ENCODE measurements at places on chromosomes 1 and 21.

GRCh38 chr1:6301526-6301925 is 40.6 kb upstream of the GPR153 start:
- DNase-seq = no peak
- H3K4me1 ChIP-seq = no peaks in the 10 kb centered on the region
- H3K36me3 ChIP-seq = peaks cover 3% of the 10 kb centered on the region
- no peaks in the 10 kb centered on the region for H3K27me3 ChIP-seq
- H3K4me3 ChIP-seq = no peak overlapping the region
- H3K27ac ChIP-seq = no peak overlapping the region

- no peaks in the 10 kb centered on the region for H3K27me3 ChIP-seq
- no peak overlapping the region for H3K4me3 ChIP-seq
- H3K27ac ChIP-seq = no peak overlapping the region
- no peak for DNase-seq
Observed at GRCh38 chr1:12438349-12438924, 179.6 kb downstream of the DHRS3 start.

DNA sequence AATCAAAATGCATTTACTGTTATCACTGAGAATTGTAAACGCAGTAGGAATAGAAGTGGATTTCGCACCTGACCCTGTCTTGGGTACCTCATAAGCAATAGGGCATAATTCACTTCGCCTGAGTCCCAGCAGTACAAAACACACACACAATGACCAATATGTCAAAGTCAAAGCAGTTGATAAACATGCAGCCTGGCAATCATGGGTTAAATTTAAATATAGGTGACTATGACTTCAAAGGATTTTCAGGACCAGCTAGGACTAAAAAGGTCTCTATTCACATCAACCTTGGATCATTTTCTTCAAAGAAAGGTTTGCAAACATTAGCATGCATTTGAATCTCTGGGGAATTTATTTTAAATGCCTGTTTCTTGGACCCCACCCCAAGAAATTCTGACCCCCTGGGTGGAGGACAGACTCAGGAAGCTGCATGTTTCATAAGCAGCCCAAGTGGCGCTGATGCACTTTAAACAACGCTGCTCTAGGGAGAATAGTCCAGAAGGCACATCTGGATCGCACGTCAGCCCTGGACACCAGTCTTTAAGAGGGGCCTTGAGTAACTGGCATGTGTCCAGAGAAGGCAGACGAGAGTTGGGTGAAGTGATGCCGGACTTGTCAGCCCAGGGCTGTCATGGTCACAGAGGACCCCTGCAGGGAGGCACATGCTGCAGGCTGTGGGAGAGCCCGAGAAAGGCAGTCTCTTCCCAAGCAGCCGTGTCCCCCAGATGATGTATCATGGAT is 55.7 kb upstream of the EFHD2 start:
- no peak for DNase-seq
- H3K27me3 ChIP-seq = no peaks in the 10 kb centered on the region
- H3K4me1 ChIP-seq = peaks cover 5% of the 10 kb centered on the region
- no peak overlapping the region for H3K27ac ChIP-seq
- no peak overlapping the region for H3K4me3 ChIP-seq

GRCh38 chr21:36575306-36575705 is 95.4 kb upstream of the CLDN14 start:
- H3K4me1 ChIP-seq = no peaks in the 10 kb centered on the region
- no peak overlapping the region for H3K4me3 ChIP-seq
- no peak for DNase-seq
- no peaks in the 10 kb centered on the region for H3K36me3 ChIP-seq
- no peak overlapping the region for H3K27ac ChIP-seq

DNA sequence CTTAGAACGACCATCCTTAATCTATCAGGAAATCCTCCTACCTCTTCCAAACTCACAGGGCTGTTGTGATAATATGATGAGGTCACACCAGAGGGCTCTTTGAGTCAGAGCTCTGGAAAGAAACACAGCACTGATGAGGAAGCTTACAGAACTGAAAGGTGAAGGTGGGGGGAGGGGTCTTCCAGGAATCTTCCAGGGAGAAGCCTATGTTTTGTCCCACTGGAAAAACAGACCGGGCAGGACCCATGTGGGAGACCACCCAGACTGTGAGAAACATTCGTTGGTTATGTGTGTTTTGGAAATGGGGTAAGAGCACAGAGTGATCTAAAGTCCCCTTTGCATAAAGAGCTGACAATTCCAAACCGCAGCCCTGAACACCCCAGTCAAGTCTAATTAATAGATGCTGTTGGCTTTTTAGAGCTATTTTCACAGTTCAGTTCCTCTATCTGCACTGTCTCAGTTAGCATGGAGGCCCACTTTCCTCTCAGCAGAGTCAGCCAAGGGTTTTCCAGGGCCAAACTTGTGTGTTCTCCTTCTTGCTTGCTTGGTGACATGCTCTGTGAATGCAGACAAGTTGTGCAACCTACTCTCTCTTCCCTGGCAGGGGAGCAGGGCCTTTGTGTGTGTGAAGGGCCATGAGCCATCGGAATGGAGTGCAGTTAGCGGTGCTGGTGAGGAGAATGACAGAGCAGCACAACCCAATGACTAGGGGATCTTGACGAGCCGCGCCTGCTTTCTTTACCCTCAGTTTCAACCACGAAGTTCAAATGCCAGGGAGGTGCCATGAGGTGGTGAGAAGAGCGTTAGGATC is 12.3 kb downstream of the PHLDA3 start:
- H3K27me3 ChIP-seq = no peaks in the 10 kb centered on the region
- H3K4me3 ChIP-seq = no peak overlapping the region
- H3K36me3 ChIP-seq = no peaks in the 10 kb centered on the region
- peaks cover 35% of the 10 kb centered on the region for H3K4me1 ChIP-seq
- DNase-seq = peak; percentile 89

- H3K4me3 ChIP-seq = peak overlapping the region; percentile 86
- H3K4me1 ChIP-seq = no peaks in the 10 kb centered on the region
- peaks cover 3% of the 10 kb centered on the region for H3K36me3 ChIP-seq
Observed at GRCh38 chr1:108747171-108747850, 837 bp downstream of the STXBP3 start.

DNA sequence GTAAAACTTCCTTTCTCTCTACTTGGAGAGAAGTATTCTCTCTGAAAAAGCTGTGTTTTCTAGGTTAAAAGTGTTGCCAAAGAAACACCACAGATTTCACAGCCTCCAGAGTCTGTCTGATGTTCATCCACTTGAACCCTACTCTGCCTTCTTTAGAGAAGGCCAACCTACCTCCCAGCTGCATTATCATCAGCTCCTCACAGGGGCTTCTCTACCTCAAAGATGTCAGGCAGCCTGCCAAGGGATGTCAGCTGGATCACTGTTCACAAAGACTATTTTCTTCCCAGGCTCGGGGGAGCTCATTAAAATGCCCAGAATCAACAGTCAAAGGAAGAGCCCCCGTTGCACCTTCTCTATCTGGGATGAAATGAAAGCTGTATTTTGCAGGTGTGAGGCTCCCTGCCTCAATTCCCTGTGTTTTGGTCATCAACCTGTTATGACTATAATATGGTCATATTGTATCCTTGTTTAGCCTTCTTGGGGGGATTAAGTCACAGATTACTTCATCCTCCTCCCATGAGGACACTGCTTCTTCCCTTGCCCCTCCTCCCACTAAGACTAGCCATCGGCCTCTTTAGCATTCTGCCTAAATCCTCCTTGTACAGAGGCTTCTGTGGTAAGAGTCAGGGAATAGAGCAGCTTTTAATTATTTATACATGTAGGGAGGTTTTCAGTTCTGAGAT is 25.7 kb downstream of the ANGPTL7 start:
- no peaks in the 10 kb centered on the region for H3K27me3 ChIP-seq
- no peak overlapping the region for H3K27ac ChIP-seq
- H3K4me3 ChIP-seq = no peak overlapping the region
- DNase-seq = no peak

- DNase-seq = no peak
- H3K27me3 ChIP-seq = no peaks in the 10 kb centered on the region
- no peak overlapping the region for H3K27ac ChIP-seq
Observed at GRCh38 chr1:50742523-50742922, 217.5 kb downstream of the FAF1 start.

- H3K36me3 ChIP-seq = no peaks in the 10 kb centered on the region
- H3K27me3 ChIP-seq = no peaks in the 10 kb centered on the region
Observed at GRCh38 chr1:4464478-4464877, 189.9 kb upstream of the AJAP1 start.

- peak; percentile 93 for DNase-seq
- H3K27ac ChIP-seq = no peak overlapping the region
- H3K4me1 ChIP-seq = peaks cover 3% of the 10 kb centered on the region
- H3K27me3 ChIP-seq = no peaks in the 10 kb centered on the region
- H3K4me3 ChIP-seq = no peak overlapping the region
Observed at GRCh38 chr21:41634211-41634694, 126.3 kb upstream of the TMPRSS2 start.

GRCh38 chr21:46158666-46159300 is 3.4 kb upstream of the FTCD start:
- peaks cover 12% of the 10 kb centered on the region for H3K36me3 ChIP-seq
- DNase-seq = no peak
- no peak overlapping the region for H3K4me3 ChIP-seq
- no peaks in the 10 kb centered on the region for H3K27me3 ChIP-seq

DNA sequence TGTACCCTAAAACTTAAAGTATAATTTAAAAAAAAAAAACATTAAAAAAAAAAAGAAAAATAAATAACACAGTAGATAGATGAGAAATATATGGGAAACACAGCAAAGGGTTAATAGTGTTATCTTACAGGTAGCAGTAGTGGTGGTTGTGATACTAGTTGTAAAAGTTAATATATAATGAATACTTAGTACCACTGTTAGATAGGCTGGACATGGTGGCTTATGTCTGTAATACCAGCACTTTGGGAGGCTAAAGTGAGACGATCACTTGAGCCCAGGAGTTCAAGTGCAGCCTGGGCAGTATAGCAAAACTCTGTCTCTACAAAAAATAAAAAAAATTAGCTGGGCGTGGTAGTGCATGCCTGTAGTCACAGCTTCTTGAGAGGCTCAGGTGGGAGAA is 32.6 kb upstream of the CD46 start:
- H3K4me1 ChIP-seq = no peaks in the 10 kb centered on the region
- DNase-seq = no peak
- H3K36me3 ChIP-seq = no peaks in the 10 kb centered on the region
- no peak overlapping the region for H3K4me3 ChIP-seq
- H3K27ac ChIP-seq = no peak overlapping the region

GRCh38 chr1:57186455-57186854 is 220.6 kb upstream of the C8B start:
- no peaks in the 10 kb centered on the region for H3K27me3 ChIP-seq
- DNase-seq = no peak
- H3K4me1 ChIP-seq = no peaks in the 10 kb centered on the region

GRCh38 chr1:183991348-183991747 is 46.2 kb downstream of the COLGALT2 start:
- no peaks in the 10 kb centered on the region for H3K27me3 ChIP-seq
- DNase-seq = no peak
- peaks cover 5% of the 10 kb centered on the region for H3K4me1 ChIP-seq
- no peak overlapping the region for H3K4me3 ChIP-seq

DNA sequence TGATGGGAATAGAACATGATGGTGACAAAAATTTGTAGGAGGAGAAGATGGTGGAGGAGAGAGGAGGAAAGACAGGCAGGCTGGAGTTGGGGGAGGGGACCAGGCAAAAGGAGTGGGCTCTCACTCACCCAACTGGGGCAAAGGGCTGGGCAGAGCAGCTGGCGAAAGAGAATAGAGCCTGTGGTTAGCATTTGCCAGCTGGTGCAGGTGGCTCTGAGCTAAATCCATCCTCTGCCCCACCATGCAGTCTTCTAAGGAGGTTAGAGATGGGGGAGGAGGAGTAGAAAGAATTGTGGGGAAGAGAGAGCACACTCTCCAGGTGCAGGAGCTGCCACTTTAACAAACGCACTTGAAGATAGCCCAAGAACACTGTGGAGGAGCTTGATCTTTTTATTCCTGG is 27.6 kb upstream of the SLAMF1 start:
- H3K4me1 ChIP-seq = no peaks in the 10 kb centered on the region
- no peak for DNase-seq
- H3K27ac ChIP-seq = no peak overlapping the region
- H3K36me3 ChIP-seq = no peaks in the 10 kb centered on the region
- no peak overlapping the region for H3K4me3 ChIP-seq

GRCh38 chr1:193542690-193543089 is 356.3 kb upstream of the B3GALT2 start:
- H3K4me3 ChIP-seq = no peak overlapping the region
- H3K36me3 ChIP-seq = no peaks in the 10 kb centered on the region
- no peak overlapping the region for H3K27ac ChIP-seq

DNA sequence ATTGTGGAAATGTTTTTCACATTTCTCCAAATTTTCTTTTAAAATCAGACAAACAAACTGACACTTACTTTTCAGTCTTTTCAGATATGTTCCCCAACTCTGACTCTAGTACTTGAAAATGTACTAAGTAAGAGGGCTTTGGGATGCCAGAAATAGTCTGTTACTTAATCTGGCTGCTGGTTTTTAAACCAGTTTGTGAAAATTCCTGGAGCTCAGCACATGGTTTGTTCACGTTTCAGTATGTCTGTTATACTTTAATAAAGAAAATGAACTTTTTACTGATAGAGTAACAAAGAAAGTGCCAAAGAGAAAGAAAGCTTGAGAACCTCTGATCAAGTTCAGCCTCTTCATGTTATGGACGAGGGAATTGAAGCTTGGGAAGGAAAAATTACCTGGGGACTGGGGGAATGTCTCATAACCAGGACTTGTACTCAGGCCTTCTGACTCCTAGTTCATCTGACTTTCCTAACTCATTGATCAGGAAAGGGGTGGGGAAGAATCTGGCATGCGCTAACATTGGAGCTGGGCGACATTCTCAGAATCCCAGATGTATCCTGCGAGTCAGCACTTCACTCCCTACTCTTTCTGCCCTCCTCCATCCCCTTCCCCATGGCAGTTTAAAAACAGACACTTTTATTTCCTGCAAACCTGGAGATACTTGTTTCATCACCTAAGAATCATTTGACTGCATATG is 30.8 kb upstream of the DNAJC6 start:
- no peaks in the 10 kb centered on the region for H3K36me3 ChIP-seq
- peak overlapping the region; percentile 55 for H3K27ac ChIP-seq
- H3K4me3 ChIP-seq = no peak overlapping the region
- H3K4me1 ChIP-seq = peaks cover 12% of the 10 kb centered on the region
- DNase-seq = no peak

DNA sequence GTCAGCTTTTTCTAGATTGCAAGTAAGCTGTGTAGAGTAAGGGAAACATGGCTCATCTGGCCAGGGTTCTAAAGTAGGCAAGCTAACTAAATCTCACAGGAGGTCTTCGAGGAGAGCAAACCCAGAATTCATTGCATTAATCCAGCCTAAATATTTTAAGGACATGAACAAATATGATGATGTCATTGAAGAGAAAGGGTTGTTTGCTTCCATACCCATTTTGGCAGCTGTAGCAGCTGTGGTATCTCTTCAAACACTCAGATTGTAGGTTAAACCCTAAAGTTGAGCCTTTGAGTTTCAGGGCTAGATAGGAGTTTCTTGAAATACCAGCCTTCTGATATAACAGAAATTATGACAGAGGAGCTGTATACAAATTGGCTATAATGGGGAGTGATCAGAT is 200.5 kb upstream of the C1orf105 start:
- no peaks in the 10 kb centered on the region for H3K36me3 ChIP-seq
- H3K27me3 ChIP-seq = no peaks in the 10 kb centered on the region
- H3K4me1 ChIP-seq = no peaks in the 10 kb centered on the region
- no peak overlapping the region for H3K27ac ChIP-seq
- no peak overlapping the region for H3K4me3 ChIP-seq

GRCh38 chr1:110006516-110006915 is 22.0 kb downstream of the AHCYL1 start:
- H3K4me1 ChIP-seq = peaks cover 2% of the 10 kb centered on the region
- H3K36me3 ChIP-seq = peaks cover 13% of the 10 kb centered on the region
- H3K4me3 ChIP-seq = no peak overlapping the region
- no peak overlapping the region for H3K27ac ChIP-seq
- H3K27me3 ChIP-seq = no peaks in the 10 kb centered on the region
- no peak for DNase-seq
